ENCODE measurements at places on chromosomes 3 and 15. TPM values are rescaled to one million over a fixed set of nuclear protein-coding genes. Genes with fewer than 3 reads are reported as not detected.

GRCh38 chr15:78007211-78007931 is 70.1 kb downstream of the TBC1D2B start:
- no peak for DNase-seq

DNA sequence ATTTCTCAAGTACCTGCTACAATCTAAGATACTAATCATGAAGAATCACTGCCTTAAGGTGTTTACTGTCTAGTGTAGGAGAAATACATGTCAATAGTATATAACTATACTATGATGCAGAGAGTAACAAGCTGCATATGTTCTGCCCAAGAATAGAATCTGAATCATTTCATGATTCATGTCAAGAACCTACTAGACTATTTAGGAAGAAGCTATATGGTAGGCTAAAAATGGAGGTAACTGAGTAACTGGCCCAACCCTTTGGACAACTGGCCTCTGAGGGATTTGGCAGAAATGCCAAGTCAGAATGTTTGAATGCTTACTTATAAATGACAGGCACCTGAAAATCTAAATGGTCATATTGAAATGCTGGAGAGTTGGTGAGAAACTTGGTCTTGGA is 59.9 kb upstream of the DGKG start:
- DNase-seq, result no peak

DNA sequence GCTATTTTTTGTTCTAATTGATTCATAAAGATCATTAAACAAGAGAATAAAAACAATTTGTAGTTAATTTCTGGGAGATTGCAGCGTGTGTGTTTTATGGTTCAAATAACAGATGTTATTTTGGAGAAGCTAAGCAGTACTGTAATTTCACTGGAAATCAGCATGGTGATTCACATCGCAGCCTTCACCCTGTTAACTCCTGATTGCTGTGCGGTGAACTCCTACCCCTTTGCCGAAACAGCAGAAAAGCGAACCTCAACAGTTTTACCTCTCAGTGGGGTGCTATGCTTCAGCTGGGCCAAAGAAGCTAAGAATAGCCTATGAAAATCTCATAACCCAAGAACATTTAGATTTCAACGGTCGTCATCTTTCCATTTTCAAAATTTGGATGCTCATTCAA is 441.5 kb upstream of the RARB start:
- DNase-seq, result no peak

DNA sequence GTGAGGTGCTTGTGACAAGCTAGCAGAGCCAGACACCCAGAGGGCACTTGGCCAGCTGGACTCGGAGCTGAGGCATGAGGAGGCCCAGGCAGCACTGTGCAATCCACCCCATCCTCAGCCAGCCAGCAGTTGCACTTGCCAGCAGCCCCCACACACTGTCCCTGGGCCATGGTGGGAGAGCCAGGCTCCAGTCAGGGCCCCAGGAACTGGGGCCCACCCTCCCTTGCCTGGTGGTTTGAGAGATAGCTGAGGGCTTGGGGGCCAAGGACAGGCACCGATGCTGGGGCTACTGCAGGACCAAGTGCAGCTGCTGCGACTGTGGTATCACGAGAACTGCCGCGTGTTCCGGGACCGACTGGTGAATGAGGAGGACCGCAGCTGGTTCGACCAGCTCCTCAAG is 63.5 kb downstream of the DNAH1 start:
- DNase-seq, result no peak

DNA sequence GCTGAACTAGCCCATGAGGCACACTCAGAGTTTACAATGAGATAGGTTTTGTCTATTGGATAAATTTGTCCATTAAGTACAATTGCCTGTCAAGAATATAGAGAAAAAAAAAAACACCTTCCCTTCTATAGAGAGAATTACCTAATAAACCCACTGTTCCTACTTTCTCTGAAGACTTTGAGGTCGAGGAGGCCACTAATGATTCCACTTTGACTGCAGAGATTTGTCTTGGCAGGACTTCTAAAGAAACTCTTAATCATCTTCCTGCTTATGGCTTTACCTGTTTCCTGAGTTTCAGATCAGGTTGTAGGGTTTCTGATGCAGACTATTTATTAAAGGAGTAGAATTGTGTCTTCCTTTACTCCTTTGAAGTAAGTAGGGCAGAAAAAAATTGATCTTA is 342.4 kb upstream of the KCNMB2 start:
- no peak for DNase-seq

DNA sequence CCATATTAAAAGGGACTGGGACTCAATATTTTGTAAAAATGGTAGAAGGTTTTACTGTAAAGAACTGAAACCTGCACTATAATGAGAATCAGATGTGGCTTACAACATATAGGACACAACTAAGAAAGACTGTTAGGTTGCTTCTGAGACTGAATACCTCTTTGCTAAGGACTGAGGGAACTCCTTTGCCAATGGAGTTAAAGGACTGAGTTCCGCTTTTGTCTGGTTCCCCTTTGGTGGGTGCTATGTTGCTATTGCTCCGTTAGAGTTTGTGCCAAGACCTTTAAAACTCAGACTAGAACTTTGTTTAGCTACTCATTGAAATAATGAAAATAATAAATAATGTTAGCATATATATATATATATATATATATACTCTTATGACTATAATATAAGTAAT is 147.8 kb upstream of the KCNMB2 start:
- DNase-seq, result no peak

GRCh38 chr3:120265989-120266388 is 19.0 kb downstream of the GPR156 start:
- no peak for DNase-seq

DNA sequence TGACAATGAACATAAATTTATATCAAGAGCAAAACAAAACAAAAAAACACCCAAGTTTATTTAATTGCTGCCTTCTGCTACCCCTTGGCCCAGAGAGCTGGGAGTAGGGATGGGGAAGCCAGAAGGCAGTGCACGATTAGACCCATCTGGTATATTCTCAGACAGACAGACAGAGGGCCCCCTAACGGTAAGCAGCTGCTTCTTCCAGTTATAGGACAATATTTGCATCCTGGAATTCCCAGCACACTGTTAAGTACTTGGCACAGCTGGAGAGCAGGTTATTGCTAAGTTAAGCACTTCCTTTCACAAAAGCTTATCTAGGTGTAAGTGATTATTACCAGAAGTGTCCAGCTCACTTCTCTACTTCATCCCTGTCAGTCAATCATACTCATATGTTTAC is 39.3 kb downstream of the C2CD4B start:
- peak; percentile 35 for DNase-seq

TMIE gene
- polyA plus RNA-seq, result 0.95 TPM

DPPA2 gene
- polyA plus RNA-seq, result 0.95 TPM

SLC22A14 gene
- polyA plus RNA-seq, result 1.1 TPM

APOD gene
- 10.0 TPM for polyA plus RNA-seq

ADAMTS7 gene
- 38.8 TPM for polyA plus RNA-seq

PPP1R14D gene
- polyA plus RNA-seq, result 0.50 TPM

SPINK8 gene
- not detected for polyA plus RNA-seq

PARP16 gene
- 17.4 TPM for polyA plus RNA-seq
